ENCODE measurements at places on chromosomes 4 and X.

GRCh38 chrX:21398426-21398825 is 24.2 kb downstream of the CNKSR2 start:
- DNase-seq = no peak

GRCh38 chrX:7082556-7082955 is 65.0 kb upstream of the STS start:
- DNase-seq = no peak

DNA sequence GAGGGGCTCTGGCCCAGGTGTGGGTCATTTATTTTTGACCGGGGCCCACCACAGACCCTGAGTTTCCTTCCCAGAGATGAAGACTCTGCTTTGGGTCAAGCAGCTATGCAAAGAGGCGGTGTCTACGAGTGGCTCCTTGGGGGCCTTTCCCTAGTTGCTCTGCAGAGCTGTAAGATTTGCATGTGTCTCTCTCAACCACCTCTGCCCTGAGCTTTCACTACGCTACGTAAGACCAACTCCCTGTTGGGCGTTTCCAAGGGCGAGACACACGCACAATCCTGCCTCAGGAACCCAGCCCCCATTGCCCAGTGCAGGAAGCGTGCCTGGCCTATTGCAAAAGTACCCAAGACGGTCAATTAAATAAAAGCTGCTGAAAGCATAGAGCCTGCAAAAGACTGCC is 10.0 kb upstream of the ANOS1 start:
- DNase-seq = no peak

- no peak for DNase-seq
These were observed 28.8 kb upstream of the TRPC3 start for GRCh38 chr4:121980643-121981042.

DNA sequence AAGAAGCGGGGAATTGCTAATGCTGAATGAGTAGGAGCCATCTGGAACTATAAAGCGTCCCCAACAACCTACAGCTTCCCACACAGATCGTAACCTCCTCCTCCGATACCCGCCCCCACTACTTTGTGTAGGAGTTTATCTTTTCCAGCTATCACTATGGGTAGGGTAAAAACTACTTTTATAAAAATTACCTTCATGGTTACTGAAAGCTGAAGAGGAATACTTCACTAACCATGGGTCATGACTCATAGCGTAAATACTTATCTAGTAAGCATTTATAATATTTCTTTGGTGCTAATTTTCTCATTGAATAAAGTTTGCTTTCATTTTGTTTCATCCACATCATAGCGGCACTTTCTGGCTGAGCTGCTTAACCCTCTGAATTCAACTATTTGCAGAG is 79.4 kb upstream of the TNIP3 start:
- DNase-seq = no peak

DNA sequence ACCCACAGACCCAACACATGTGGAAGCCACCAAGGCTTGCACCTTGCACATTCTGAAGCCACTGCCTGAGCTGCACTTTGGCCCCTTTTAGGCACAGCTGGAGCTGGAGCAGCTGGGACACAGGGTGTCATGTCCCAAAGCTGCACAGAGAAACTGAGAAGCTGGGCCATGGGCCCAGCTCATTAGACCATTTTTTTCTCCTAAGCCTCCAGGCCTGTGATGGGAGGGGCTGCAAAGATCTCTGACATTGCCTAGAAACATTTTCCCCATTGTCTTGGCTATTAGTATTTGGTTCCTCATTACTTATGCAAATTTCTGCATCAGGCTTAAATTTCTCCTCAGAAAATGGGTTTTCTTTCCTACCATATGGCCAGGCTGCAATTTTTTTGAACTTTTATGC is 447.4 kb upstream of the HS3ST1 start:
- DNase-seq = no peak

GRCh38 chrX:7318661-7319060 is 170.7 kb upstream of the PUDP start:
- DNase-seq = no peak

- no peak for DNase-seq
These were observed 194.7 kb upstream of the TLL1 start for GRCh38 chr4:165678236-165678935.

DNA sequence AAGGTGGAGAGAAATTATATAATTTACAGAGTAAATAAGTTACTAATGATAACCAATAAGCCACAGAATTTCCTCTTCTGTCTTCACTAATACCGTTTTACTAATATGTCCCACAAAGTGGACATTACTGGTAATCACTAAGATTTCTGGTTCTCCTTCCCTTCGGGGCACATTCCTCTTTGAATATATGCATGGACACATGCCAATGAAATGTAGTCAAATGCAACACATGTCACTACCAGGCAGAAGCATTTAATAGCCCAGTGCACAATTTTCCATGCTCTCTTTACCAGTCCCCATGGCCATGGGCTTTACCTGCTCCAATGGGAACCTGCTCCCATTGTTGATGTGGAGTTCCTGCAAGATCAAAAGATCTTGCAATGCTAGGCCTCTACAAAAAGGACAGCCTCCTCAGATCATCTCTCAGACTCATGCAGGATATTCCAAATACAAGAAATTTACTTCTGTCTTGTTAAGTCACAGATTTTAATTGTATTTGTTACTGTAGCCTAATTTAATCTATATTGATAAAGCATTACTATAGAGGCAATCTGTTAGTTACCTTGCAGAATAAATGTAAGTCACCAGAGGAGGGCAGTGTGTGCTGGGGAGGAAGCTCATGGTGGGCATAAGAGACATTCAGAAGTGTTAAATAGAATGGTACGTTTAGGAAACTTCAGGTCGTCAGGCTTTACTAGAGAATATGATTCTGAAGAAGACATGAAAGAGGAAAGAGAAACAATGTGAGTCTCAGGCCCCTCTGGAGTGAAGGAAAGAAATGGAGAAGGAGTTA is 37.1 kb upstream of the INPP4B start:
- no peak for DNase-seq

Measured in MM.1S (cell line).